ENCODE measurements at places on chromosomes 16 and 17.

- DNase-seq, result no peak
These were observed 48.7 kb downstream of the USP22 start for GRCh38 chr17:20993863-20994778.

- peak; percentile 77 for DNase-seq
These were observed at the start of gene OSBPL7 for GRCh38 chr17:47821424-47822391. TSS of gene OSBPL7 (minus strand) at chr17:47821794. CDS start at chr17:47820278, 1,516 bp downstream.

DNA sequence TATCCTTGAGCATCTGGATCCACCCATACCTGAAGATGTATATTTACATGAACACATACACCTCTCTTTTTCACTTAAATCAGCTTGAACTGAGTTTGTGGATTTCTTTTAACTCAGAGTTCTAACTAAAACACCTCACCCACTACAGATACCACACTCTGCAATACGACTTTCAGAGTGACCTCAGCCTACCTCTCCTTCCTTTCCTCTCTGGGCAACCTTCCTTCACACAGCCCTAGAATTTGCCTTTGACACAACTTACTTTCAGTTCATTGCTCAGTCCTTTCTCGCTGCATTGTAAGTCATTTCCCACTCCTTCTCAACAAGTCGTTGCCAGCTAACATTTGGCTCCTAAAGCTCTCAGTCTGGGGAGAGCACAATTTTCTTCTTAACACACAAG lies 151.9 kb upstream of the IRX3 start:
- no peak for DNase-seq

DNA sequence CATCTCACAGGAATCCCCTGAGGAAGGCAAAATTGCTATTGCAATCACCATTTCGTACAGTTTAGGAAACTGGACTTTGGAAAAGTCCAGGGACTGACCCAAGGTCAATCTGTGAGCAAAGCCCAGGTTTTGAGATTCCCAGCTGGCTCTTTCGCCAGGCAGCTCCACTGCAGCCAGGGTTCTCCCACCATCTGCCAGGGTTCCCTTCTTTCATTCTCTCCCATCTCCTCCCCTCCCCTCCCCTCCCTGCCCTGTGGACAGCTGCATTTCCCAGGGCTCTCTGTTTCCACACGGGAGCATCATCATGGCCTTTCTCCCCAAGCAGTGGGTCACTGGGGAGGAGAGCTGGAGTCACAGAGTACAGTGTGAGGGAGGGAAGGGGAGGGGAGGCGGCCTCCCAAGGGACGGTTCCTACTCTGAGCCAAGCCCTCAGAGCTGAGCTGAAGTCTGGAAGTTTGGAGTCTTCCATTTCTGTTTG lies 11.9 kb upstream of the GSDMA start:
- no peak for DNase-seq

DNA sequence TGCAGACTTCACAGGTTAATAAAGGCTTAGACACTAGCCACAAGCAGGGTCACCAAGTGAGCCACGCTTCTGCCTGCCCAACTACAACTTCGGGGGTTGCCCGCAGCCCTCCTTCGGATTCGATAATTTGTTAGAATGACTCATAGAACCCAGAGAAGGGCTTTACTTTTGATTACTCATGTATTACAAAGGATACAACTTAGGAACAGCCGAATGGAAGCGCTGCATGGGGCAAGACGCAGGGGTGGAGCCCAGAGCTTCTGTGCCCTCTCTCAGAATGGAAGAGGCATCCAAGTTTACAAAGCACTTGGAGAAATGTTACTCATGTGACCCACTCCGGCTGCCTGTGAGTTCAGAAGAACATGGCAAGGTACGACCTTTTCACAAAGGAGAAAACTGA lies 7.5 kb upstream of the CDH5 start:
- DNase-seq, result no peak

DNA sequence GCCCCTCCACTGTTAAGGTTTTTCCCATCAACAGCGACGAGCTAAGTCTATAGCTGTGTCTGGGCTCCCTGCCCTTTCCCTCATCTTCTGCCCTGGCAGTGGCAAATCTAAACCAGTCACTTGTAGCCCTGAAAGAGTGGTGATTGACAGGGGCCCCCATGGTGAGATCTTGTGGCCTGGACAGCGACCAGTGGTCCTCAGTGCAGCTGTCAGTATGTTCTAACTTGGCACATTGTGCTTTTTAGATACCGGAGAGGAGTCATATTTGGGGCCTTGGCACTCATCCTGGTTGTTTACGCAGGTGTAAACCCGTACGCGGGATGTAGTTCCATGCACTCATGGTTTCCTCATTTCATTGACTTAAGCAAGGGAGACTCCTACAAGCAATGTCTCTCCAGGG lies 57.5 kb upstream of the ARHGAP44 start:
- no peak for DNase-seq

- no peak for DNase-seq
These were observed 20.0 kb downstream of the CALCOCO2 start for GRCh38 chr17:48850792-48851323.

DNA sequence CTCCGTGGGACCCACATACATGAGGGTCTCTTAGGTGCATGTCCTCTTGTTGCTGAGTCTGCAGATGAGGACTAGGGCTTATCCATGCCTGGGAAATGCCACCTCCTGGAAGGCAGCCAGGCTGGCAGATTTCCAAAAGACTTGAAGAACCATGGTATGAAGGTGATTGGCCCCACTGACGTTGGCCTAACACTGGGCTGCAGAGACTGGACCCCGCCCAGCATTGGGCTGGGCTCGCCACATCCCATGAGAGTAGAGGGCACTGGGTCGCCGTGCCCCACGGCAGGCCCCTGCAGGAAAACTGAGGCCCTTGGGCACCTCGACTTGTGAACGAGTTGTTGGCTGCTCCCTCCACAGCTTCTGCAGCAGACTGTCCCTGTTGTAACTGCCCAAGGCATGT lies 38.2 kb upstream of the IL21R start:
- DNase-seq, result no peak

- DNase-seq, result peak; percentile 90
These were observed at the start of gene SNAI3 for GRCh38 chr16:88686439-88687253. TSS of gene SNAI3 (minus strand) at chr16:88686507. CDS start at chr16:88686406, 101 bp downstream.

DNA sequence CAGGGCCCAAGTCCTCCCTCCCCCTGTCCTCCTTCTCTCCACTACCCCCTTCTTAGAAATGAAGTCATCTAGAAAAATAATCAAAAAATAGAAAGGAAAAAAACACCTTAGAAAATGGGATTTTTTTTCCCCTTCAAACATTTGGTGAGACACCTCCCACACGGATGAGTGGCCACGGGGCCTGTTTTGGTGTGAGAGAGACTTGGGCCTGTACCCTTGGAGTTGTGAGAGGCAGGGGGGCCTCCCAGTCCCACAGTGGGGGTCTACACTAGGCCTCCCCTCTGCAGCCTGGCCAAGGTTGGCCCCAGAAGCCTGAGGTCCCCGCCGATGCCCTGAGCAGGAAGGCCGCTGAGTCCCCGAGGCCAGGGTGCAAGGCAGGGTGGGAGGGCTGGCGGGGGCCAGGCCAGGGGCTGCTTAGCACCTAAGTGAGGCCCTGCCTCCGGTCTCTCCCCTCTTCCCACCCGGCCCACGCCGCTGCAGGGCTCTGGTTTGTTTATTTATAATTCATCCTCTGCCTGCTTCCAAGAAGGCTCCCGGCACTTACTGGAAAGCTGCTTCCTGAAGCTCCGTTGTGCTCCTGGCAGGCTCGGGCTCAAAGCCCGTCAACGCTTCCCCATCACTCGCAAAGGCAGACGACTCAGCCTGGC lies 26.4 kb downstream of the NPTX1 start:
- no peak for DNase-seq

- no peak for DNase-seq
These were observed 251.8 kb downstream of the IRF8 start for GRCh38 chr16:86150641-86151238.

DNA sequence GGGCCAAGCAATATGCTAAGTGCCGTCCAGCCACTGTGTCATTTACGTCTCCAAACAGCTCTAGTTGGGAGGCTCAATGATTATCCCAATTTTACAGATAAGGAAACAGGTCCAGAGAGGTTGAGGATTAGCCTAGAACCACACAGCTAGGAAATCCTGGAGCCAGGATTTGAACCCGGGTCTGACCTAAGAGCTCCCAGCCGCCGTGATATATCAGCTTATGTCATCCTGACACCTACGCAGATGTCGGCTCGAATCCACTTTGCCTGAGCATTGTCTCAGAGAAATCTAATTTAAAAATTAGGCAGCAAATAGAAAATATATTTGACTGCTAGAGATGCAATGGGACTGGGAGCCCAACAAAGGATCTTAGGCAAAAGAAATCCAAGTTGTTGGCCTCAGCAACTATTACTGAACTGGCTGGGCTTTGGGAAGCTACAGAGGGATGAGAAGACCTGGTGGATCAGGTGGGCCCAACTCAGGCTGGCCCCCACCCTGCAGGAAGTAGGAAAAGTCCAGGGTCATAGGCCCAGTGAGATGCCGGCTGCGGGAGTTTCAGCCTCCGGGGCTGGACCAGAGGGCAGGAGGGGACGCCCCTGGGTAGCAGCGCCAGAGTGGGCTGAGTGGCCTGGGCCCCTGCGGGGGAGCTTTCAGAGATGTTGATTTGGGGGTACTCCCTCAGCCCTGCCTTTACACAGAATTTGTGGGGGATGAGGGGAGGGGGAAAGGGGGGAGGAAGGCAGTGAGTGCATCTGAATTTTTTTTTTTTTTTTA lies 35.1 kb upstream of the IL21R start:
- peak; percentile 71 for DNase-seq

GRCh38 chr17:9521062-9521461 lies 54.6 kb downstream of the STX8 start:
- no peak for DNase-seq

GRCh38 chr16:70430667-70431536 lies 8.0 kb downstream of the ST3GAL2 start:
- peak; percentile 55 for DNase-seq

- no peak for DNase-seq
These were observed 12.0 kb downstream of the USP36 start for GRCh38 chr17:78828470-78829185.

DNA sequence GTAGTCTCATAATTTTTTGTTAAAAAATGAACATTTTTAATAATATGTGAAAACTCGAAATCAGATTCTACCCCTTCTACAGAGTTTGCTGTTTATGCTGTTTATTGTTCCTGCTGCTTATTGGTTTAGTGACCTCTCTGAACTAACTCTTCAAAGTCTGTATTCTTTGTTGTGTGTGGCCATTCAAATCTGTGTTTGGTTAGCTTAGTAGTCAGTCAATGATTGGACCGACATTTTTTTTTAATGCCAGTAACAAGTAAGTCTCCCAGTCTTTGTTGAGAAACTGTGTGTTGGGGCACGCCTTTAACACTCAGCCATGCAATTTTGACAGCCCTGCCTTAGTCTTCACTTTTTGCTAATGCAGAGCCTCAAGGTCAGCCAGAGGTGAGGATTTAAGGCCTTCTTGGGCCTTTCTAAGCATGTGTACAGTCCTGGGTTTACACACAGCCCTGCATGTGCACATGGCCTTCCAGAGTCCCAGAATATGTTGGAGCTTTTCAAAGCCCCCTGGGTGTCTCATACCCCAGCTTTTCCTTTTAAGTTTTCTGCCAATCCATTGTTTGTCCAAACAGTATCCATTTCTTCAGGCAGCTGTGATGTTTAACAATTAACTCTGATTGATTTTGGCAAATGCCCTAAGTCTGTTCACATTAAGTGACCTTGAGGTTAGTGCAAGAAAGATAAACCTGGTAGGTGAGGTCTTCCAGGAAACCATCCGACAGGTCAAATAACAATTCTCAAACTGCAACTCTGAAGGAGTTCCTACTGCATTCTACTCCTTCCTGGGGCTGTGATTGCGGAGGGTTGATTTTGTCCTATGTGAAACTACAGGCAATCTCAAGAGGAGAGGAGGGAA lies 389.3 kb downstream of the PMP22 start:
- DNase-seq, result no peak

GRCh38 chr17:50946223-50946890 lies 80.2 kb upstream of the TOB1 start:
- peak; percentile 14 for DNase-seq

- no peak for DNase-seq
These were observed 64.0 kb downstream of the SOX9 start for GRCh38 chr17:72184805-72185204.

DNA sequence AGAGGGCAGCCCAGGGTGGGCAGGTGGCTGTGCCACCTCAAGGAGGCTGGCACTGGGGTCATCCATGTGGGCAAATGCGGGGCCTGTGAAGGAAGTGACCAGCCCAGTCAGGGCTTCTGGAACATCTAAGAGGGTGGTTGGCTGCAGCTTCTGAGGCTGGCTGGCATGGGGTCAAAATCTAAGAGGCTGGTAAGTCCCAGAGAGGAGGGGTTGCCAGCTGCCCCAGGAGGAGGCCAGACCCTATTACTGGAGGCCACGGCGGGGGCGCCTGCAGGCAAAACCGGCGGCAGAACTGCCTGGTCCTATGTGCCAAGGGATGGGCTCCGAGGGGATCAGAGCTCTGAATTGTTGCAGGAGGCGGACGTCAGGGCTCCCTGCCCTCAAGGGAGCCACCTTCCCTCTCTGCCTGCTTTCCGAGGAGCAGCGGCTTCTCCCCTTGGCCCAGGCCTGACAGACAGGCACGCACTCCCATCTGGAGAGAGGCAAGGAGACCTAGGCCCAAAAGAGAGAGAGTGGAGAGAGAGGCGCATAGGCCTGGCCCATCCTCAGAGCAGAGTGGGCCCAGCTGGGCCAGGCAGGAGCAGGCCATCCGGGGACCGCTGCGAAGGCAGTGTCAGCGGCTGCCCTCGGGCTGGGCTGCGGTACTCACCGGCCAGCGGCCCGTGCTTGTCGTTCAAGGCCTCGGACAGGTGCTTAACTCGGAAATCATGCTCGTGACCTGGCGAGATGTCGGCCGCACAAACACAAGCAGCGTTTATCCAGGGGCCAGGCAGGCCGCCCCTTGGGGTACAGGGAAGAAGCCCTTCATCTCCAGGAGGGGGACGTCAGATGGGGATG lies 10.9 kb downstream of the ZACN start:
- no peak for DNase-seq

Measured in activated T-cell treated with anti-CD3 and anti-CD28 coated beads, Interleukin-2, amount 50 U/mL, for 1 hour (primary cell).